ENCODE measurements at places on chromosomes 4 and X.

DNA sequence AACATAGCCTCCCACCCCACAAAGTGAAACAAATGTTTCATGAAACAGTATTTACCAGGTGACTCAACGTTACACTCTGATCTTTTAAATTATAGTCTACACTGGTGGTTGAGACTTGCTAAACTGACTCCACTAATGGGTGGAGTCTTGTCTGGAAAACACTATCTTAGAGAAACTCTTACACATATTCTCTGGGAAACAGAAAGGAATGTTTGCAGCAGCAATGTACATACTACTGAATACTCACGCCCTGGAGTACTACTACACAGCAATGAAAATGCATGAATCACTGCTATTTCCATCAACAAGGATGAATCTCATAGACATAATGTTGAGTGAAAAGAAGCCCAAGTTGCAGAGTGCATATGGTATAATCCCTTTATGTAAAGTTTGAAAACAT, 208.5 kb upstream of the IGFBP7 start:
- no peak for DNase-seq

DNA sequence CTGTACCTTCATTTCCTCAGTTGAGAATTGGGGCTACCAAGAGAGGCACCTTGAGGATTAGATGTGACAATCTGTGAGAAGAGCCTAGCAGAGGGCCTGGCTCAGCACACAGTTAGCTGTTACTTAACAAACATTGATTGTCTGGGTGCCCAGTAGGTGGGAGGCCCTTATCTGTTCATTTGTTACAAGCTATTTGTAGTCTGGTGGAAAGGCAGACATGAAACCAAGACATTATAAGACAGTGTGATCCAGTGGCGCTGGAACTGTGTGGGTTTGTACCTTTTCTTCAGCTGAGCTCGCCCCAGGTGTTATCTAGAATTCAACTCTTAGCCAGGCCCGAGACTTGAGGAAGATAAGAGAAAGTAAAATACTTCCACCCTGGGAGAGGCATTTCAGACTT, 16.9 kb downstream of the AKAP4 start:
- DNase-seq = no peak

- no peak for DNase-seq
Measured at GRCh38 chr4:40693946-40694345, 55.8 kb upstream of the NSUN7 start.

DNA sequence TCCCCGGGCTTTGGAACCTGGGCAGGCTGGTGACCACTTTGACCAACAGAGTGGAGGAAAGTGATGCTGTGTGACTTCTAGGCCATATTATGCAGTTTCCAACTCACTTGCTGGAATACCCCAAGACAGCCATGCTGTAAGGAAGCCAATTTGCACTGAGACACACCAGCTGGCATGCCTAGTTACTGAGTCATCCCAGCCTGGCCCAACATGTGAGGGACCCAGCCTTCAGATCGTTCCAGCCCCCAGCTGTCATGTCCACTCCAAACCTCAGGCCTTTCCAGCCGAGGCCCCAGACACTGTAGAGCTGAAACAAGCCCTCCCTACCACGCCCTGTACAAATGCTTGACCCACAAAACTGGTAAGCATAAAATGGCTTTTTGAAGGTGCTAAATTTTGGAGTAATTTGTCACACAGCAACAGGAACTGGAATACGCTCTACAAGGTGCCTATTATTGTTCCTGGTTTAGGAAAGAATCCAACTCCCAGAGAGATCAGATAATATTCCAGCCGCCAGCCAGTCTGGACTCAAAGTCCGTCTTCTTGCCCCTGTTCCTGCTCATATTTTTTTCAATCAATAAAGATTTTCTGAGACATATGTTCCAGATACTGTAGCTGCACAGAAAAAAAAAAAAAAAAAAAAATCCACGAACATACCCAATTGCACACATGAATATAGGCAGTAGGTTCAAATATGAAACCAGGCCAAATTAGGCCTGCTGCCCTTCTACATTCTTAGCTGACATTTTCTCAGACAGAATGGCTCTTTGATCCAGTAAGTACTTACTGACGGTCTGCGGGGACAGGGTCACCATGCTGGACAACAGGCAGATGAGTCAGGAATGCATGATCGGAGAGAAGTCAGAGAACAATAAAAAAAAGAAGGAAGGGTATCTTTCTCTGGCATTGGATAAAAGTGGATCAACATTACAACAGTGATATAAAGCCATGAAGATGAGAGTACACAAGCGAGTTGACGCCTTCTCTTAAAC, 35.1 kb downstream of the SH3KBP1 start:
- peak; percentile 16 for DNase-seq

DNA sequence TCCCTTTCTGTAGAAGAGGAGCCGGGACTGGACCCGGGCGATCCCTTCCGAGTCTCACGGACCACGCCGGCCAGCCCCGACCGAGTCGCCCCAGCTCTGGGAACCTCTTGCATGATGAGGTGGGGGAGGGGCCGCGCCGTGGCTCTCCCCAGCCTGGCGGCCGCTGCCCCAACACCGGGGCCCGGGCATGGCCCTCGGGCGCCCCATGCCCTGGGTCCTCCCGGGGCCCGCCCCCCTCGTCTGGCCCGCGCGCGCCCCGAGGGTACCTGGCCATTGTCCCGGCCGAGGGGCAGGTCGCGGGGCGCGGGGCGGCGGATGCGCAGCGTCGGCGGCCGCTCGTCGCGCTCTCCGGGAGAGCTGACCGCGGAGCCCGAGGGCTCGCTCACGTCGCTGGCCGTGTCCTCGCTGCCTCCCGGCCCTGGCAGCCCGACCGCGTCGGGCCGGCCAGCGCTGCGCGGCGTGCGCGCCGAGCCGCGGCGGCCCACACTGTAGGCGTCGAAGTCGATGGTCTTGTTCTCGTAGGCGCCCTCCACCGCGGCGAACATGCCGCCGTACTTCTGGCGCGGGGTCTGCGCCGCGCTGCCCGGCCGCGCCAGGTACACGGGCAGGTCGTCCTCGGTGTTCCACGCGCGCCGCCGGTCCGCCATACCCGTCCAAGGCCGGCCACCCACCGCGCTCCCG, 423 bp downstream of the CRMP1 start:
- no peak for DNase-seq

GRCh38 chr4:148999924-149000323, 557.7 kb upstream of the NR3C2 start:
- no peak for DNase-seq

DNA sequence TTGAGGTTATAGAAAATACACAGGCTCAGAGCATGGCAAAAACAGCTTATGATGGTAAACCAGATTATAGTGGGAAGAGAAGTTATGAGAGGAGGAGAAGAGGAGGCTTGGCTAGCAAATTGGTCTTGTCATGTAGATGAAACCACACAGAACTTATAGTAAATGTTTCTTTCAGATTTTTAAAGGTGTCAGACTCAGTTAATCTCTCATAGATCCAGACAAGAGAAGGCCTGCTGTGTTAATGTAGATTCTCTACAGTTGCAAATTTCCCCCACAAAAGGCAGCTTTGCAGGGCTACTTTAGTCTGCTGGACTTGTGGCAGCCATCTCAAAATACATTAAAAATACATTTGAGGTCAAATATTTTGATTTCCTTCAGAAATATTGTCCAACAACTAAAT, 1731.7 kb downstream of the ARAP2 start:
- DNase-seq = no peak

GRCh38 chrX:121854614-121854911, 807.2 kb downstream of the GLUD2 start:
- no peak for DNase-seq

GRCh38 chr4:106893395-106893881, 142.7 kb downstream of the DKK2 start:
- no peak for DNase-seq

GRCh38 chrX:153878969-153879653, 6.9 kb downstream of the L1CAM start:
- DNase-seq = peak; percentile 79

- DNase-seq = no peak
Measured at GRCh38 chrX:143633461-143634308, 2.2 kb downstream of the SLITRK4 start.

- DNase-seq = no peak
Measured at GRCh38 chr4:27350161-27350560, 489.5 kb downstream of the STIM2 start.

DNA sequence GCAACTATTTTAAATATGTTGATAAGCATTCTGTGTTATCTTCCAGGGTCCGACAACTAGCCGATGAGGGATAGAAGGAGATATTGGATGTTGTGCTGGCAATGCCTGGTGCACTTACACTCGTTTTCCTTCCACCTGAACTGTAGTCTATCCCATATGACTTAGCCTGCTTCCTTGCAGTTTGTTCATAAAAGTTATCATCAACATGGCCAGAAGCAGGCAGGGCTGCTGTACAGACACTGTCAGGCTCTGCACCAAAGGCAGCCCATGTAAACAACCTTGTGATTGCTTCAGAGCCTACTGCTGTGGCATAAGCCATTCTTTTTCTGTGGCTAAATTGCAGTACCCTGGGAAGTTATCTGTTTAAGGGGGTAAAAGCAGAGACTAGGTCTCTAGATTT, 1.6 kb downstream of the MAPK10 start:
- no peak for DNase-seq

GRCh38 chr4:132694775-132695174, 454.3 kb upstream of the PCDH10 start:
- DNase-seq = no peak

DNA sequence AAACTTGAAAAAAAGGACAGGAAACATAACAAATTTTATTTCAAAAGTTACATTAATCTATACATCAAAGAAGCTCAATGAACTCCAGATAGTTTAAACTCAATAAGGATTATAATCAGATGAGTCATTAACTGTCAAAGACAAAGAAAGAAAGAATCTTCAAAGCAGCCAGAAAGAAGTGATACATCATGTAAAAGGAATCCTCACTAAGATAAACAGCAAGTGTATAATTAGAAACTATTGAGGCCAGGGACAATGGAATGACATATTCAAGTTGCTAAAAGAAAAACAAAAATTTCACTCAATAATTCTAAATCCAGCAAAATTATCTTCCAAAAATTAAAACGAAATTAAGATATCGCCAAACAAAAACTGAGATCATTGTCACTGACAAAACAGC, 161.6 kb upstream of the NWD2 start:
- DNase-seq = no peak

- DNase-seq = no peak
Measured at GRCh38 chr4:141180991-141181761, 39.5 kb upstream of the ZNF330 start.

DNA sequence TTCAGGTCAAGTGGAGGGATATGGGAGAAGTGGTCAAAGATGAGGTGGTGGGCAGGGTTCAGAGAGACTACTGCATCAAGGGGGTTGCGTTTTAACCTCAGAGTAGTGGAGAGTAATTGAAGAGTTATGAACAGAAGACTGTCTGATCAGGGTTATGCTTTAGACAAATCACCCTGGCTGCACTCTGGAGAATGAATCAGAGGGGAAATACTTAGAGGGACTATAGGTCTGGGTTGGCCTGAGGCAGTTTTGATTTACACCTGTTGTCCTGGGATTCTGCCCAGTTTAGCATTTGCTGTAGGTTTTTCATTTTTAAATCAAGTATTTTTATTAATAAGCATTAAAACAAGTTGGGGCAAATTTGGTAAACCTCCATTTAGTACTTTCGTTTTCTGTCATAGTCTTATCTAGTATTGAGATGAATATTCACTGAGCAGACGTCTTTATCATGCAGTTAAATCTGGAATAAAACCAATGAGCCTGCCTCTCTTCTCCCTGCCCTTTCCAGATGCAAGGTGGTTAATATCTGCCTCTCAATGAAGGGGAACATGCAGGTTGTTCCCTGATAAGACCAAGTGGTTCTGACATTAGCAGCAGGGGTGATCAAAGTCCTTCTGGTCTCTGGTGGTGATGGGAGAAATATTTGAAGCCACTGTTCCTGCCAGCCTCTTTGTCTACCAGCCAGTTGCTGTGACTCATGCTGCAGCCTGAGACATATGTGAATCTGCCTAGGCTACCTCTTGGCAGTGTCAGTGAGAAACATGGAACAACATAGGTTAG, 116.0 kb upstream of the RPS6KA3 start:
- DNase-seq = no peak

- no peak for DNase-seq
Measured at GRCh38 chr4:166277401-166277800, 404.4 kb downstream of the TLL1 start.

GRCh38 chr4:97656044-97656720, 487.1 kb downstream of the STPG2 start:
- peak; percentile 84 for DNase-seq

- peak; percentile 93 for DNase-seq
Measured at GRCh38 chr4:139528377-139529005, 27.5 kb downstream of the SETD7 start.

GRCh38 chr4:1683261-1683735, 815 bp downstream of the FAM53A start:
- DNase-seq = peak; percentile 36

- DNase-seq = no peak
Measured at GRCh38 chr4:97105347-97106099, 1037.8 kb downstream of the STPG2 start.

DNA sequence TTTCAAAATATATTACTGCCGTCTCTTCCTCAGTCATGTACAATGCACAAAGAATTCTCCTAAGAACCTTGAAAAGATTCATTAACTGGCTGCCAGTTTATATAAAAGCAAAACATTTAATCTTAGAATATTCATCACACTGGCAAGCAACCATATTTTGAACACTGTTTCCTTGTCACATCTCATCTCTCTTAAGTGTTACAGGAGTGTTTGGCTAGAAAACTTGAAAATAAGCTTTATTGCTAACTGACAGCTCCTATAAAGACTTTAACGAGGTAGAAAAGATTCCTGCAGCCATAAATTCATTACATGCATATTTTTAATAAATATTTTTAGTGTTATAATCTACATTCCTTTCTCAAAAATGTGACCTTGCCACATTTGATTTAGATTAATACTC, 149.6 kb downstream of the AFAP1 start:
- DNase-seq = no peak

DNA sequence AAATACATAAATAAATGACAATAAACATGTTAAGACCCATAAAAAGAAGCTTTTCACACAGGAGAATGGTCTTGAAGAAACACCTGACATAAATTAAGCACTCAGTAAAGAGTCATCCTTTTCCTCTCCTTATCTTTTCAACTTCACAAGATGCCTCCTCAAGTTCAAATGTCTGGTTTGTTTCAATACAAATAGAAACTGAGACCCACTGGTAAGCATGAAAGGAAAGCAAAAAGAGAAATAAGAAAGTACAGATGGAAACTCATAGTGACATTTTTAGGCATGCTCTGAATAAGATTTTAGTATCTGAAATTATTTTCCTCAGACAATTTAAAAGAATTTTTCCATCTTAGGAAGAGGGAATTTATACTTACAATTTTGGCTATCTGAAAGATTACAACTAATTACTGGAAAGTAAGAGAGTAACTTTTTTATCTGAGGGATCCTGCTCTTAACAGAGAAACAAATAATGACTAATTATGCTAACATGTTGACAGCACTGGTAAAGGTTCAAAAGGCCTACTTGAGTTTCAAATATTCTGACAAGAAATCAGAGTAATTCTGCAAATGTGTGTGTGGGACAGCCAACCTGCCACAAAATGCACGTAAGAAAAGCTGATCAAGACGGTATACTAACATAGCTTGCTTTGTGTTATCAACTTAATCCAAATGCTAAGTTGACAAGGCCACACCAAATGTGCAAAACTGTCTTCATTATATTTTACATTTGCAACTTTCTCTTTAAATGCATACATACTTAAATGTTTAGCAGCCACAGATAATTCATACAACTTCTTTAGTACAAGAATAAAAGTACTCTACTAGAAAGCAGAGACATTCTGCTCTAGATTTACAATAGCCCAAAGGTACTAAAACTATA, 113.0 kb downstream of the IQCM start:
- no peak for DNase-seq

- DNase-seq = no peak
Measured at GRCh38 chr4:84916227-84916626, 50.3 kb downstream of the WDFY3 start.

- peak; percentile 78 for DNase-seq
Measured at GRCh38 chr4:98470831-98471230, 187.6 kb downstream of the TSPAN5 start.

All from NB4 (cell line).